CD4-positive, alpha-beta T cell treated with Interleukin-17A for 4 hours (primary cell): ENCODE measurements at places on chromosomes 2 and 18.

DNA sequence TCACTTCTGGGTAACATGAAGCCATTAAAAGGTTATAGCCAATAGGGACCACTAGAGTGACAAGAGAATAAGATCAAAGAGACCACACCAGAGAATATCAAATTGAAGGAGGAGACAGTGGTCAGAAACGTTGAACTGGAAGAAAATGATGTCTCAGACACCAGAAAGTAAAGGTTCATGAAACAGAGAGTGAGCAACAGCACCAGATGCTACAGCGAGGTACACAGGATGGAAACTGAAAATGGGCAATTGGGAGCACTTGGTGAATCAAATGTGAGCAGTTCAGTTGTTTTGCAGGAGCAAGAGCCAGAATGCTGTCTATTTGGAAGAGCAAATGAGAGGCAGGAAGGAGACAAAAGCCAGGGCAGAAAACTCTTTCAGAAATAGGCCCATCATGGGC, 162.6 kb downstream of the SS18 start:
- no peak for DNase-seq

- DNase-seq = no peak
Measured at GRCh38 chr2:234869164-234869563, 82.7 kb upstream of the SH3BP4 start.

- no peak for DNase-seq
Measured at GRCh38 chr2:10169581-10169980, 47.0 kb downstream of the RRM2 start.

DNA sequence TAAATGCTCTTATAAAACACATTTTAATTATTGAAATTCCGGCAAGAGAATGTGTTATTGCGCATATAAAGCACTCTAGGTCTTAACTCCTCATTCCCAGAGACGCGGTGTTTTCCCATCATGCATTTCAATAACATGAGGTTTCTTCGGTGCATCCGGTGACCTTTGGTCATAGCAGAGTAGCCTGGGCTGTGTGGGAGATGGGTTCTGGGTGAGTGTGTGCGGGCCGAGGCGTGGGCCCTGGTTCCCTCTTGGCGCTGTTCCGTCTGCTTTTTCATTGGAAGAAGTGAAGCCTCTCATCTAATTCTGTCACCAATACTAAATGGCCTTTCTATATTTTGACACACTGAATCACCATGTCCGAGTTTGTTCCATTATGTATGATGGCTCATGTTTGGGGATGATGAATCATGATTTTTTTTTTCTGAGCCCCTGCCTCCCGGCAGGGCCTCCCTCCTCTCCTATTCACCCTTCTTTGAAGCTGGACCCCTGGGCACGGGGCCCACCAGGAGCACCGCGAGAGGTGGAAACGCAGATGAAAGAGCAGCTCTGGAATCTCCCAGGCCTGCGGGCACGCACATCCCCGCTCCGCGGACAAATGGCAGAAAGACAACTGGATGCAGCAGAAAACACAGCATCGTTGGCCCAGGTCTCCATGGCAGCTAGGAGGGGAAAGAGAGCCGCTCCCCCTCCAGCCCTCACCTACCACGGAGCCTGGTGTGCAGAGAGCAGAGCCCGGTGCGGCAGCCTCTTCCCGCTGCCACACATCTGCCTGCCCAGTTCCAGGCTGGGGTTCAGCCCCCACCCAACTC, 85.8 kb upstream of the HPCAL1 start:
- no peak for DNase-seq

DNA sequence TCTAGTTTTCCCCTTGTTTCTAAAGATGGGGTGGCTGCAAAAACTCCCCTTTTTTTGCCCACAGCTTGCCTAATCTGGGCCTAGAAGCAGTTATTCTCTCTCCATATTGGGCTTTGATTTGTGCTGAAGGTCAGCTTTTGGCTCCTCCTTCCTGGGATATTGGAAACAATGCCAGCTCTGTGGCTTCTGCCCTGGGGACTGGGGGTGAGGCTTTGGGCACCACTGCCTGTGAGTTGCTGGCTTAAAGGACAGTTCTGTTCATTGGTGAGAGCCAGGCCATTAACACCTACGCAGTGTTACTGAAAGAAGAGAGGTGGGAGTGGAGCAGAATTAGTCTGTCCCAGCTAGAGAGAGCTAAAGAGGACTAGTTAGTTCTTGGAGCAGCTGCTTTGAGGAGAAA, 4.3 kb downstream of the UBXN2A start:
- no peak for DNase-seq

- DNase-seq = no peak
Measured at GRCh38 chr18:26073758-26074157, 16.7 kb downstream of the SS18 start.

GRCh38 chr2:449246-450067, 161.6 kb upstream of the ALKAL2 start:
- DNase-seq = no peak

DNA sequence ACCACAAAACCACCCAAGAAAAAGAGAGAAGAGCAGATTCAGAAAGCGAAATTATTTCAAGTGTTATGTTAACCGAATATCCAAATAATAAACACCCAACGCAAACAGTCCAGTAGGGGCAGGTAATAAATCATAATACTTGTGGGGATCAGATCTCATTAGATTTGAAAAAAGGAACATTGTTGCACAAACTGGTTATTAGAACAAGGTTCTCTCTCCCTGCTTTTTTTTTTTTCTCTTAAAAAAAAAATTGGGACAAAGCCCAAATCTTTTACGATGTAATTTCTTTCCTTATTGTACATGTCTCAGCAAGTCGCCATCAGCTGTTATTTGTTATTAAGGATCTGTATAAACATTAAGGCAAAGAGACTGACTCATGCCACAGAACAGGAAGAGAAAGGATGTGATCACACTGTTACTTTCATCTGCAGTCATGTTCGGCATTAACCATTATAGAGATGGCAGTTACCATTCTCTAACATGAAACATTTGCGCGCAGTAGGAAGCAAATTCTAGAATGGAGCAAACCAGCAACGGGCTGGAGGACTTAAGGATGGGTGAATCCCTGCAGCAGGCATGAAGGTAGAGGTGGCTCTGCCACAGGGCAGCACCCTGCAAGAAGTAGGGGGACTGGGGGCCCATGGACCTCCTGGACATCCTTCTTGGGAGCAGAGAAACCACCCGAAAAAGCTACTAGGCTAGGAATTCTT, 42.0 kb downstream of the EPHA4 start:
- peak; percentile 23 for DNase-seq

- no peak for DNase-seq
Measured at GRCh38 chr18:42534313-42534712, 579.3 kb downstream of the PIK3C3 start.

DNA sequence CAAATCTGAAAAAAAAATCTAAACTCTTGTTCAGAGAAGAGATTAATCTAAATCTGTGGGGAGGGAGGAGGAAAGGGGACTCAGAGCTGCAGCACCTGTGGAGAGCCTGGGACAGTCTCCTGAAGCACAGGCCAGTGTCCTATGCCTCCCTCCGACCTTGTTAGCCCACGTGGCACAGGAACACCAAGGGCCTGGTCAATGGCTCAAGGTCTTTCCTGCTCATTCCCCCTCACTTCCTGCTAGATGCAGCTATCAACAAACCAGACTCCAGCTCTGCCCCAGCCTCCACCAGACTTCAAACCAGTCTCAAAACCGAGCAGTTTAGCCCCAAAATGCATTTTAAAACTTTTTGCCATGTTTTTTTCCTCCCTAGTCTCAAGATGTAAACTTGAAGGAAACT, 20.1 kb upstream of the SULT1C3 start:
- no peak for DNase-seq

- DNase-seq = no peak
Measured at GRCh38 chr2:72921853-72922252, 4.5 kb downstream of the EMX1 start.

- no peak for DNase-seq
Measured at GRCh38 chr2:171492664-171493063, 29.6 kb upstream of the CYBRD1 start.

GRCh38 chr2:150129921-150130575, 357.4 kb downstream of the RND3 start:
- DNase-seq = no peak

DNA sequence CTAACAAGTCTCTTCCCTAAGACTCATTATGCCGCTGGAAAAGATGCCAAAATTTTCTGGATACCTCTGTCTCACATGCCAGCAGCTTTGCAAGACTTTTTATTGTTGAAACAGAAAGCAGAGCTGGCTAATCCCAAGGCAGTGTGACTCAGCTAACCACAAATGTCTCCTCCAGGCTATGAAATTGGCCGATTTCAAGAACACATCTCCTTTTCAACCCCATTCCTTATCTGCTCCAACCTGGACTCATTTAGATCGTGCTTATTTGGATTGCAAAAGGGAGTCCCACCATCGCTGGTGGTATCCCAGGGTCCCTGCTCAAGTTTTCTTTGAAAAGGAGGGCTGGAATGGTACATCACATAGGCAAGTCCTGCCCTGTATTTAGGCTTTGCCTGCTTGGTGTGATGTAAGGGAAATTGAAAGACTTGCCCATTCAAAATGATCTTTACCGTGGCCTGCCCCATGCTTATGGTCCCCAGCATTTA, 26.3 kb downstream of the DHRS9 start:
- DNase-seq = no peak

GRCh38 chr2:138610201-138610953, 108.8 kb downstream of the SPOPL start:
- no peak for DNase-seq

GRCh38 chr2:174395969-174396630, 570 bp downstream of the SCRN3 start:
- peak; percentile 21 for DNase-seq

- no peak for DNase-seq
Measured at GRCh38 chr18:62485684-62486083, 37.1 kb upstream of the ZCCHC2 start.

- DNase-seq = peak; percentile 21
Measured at GRCh38 chr2:235493775-235494715, at the start of gene AGAP1. Gene AGAP1, plus strand, starts transcription at chr2:235494043.

GRCh38 chr2:69131983-69132675, 119.2 kb downstream of the ANTXR1 start:
- no peak for DNase-seq

DNA sequence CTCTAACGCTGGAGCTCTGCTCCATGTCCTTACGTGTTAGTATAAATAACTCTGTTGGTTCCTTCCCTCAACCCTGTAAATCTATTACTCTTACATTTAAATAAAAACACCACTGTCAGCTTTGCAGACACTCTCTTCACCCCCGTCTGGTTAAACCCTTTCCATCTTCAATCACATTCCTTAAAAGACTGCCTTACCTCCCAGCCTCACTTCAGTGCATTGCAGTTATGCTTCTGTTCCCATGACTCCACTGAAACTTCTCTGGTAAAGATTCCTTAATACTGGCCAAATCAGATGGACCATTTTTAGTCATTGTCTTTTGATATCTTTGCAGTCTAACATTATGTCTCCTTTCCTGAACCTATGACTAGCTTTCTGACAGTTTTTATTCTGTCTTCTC, 61.7 kb downstream of the EML4 start:
- no peak for DNase-seq

DNA sequence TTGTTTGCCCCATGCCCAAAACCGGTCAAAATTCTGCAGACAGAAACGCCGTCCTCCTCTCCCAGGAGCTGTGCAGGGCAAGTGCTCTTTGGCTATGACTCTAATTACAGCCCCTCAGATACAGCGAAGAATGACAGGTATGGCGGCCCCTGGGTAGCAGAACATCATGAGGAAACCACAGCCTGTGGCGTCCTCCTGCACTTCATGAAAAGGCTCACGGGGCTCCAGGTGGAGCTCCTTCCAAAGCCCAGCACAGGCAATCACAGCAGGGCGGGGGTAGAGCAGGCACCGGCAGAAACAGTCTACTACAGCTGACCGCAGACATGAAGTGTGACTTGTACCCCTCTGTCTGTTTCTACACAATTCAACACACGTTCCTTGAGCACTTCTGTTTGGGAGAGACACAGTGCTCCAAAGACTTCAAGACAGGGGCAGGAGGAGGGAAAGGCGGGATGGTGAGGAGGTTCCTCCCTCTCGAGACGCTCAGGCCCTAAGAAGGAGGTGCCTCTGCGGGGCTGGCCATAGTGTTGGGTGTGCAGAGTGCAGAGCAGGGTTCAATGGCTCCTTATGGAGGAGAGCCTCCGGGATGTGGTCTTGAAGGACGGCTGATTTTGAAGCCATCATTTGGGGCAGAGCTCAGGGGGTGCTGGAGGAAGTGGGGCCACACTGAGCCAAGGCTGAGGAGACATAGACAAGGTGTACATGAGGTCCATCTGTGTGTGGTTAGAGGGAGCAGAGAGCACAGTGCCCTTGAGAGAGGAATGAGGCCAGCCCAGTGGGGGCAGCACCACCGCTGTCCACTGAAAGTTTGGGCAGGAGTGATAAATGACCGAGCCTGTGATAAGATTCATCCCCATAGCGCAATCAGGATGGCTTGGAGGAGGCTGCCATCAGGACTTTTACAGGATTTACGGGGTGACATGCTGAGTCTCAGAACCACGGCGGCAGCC, 468.3 kb downstream of the EIPR1 start:
- DNase-seq = no peak

GRCh38 chr18:23812546-23813440, 123.5 kb downstream of the LAMA3 start:
- no peak for DNase-seq

GRCh38 chr2:234290671-234291070, 206.2 kb downstream of the ARL4C start:
- peak; percentile 86 for DNase-seq

DNA sequence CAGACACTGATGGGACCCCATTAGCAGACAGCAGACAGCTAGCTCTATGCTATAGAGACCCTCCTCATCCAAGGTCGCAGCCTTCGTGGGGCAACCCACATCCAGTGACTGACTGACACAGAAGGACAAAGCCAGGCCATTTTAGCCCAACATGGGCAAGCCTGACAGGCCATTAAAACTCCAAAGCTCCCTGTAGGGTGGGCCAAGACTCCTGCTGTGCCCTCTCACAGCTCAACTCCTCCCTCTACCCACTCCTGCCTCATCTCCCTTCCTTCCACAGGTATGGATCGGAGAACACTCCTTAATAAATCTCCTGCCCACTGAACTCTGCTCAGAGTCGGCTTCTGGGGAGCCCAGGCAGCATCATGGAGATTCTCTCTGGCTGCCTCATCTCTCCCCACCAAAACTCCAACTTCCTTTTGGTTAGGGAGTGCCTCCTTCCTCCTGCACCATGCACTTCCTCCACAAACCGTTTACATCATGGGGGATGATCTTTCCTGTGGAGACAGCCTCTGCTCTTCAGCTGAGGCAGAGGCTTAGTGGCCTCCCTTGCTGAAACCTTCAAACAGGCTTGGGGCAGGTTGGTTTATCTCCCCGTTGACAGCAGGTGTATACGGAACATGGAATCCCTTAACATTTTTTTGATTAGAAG, 86.5 kb downstream of the ACTR3 start:
- DNase-seq = no peak
